Hematopoietic multipotent progenitor cell treated with erythropoietin and hydrocortisone succinate and interleukin-3 and kit ligand, for 8 days (in vitro differentiated cells): ENCODE measurements at places on chromosomes 2 and 18.

DNA sequence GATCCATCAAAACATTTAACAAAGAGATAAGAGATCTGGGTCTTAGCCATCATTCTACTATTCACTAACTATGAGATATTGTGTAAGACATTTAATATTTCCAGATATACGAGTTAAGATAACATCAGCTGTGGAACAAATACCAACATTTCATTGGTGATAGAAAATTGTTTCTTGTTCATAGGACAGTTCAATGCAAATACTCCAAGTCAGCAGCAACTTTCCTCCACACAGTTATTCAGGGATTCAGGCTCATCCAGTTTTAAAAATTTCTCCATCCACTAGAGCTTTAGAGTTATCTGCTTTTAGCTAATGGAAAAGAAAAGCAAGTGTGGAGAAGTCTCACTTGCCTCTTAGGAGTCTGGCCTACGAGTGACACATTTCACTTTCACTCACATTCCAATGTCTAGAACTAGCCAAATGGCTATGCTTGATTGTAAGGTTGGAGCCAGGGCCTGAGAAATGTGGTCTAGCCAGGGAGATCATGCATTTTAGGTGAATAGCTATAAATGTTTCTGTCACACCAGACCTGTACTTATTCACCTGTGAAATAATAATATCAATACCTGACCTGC is 119.3 kb upstream of the MAPRE2 start:
- DNase-seq, result no peak

GRCh38 chr18:6785001-6785400 is 55.5 kb downstream of the ARHGAP28 start:
- DNase-seq, result no peak

DNA sequence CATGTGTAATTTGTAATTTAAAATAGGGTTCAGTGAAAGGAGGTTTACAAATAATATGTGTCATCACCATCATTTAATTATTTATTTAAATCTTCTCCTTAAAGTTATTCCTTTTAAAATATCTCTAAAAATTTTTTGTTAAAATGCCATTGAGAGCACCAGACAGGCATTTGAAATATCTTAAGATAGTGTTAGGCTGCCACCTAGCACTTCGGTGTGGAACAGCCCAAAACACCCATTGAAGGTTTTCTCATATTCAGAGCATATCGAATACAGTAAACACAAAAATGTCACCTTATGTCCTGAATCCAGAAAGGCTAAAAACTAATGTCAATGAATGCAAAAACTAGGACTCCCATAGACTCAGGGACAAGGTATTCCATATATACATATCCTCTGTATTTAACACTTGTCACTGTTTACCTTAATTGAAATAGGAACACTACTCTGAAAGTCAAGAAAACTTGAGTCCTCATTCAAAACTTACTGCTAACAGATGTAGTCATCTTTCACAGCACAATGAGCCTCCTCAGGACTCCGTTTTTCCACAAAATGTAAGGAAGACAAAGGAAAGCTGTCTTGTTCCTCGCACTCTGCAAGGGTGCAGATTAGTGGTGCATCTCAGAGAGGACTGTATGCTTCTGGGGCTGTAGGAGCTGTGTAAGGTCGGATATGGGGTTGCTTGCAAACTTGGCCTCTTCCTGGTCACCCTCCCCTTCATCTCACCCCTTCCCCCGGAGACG is 329.5 kb downstream of the PAX3 start:
- DNase-seq, result peak; percentile 7

DNA sequence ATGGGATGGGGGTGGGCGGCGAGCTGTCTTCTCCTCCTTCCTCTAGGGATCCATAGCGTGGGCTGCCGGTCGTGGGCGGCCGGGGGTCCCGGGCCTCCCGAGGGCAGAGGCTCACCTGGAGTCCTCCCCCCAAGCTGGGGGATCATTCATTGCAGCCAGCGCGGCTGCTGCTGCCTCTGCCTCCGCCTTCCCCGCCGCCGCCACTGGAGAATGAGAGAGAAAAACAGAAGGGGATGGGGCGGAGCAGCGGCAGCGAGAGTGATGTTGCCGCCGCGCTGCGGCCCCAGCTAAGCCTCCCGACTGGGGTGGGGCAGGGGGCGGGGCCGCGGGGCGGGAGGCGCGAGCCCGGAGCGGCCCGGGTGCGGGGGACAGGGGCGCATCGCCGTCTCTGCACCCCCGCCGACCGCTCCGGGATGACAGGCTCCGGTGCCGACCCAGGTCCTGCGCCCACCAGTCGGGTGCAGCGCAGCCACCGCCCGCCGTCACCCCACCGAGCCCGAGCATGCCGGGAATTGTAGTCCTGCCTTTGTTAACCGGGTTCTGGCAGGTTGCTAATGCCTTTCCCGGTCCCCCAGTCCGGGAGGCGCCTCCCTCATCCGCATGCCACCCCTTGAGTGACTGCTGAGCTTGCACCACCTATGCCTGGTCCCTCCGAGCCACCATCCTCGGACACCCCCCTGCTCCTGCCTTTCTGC is at the start of gene KIF3C:
TSS of gene KIF3C (minus strand) at position 225 of the 695 bp plus-strand sequence. CDS start 580 bp downstream, outside the sequence.
- peak; percentile 56 for DNase-seq

DNA sequence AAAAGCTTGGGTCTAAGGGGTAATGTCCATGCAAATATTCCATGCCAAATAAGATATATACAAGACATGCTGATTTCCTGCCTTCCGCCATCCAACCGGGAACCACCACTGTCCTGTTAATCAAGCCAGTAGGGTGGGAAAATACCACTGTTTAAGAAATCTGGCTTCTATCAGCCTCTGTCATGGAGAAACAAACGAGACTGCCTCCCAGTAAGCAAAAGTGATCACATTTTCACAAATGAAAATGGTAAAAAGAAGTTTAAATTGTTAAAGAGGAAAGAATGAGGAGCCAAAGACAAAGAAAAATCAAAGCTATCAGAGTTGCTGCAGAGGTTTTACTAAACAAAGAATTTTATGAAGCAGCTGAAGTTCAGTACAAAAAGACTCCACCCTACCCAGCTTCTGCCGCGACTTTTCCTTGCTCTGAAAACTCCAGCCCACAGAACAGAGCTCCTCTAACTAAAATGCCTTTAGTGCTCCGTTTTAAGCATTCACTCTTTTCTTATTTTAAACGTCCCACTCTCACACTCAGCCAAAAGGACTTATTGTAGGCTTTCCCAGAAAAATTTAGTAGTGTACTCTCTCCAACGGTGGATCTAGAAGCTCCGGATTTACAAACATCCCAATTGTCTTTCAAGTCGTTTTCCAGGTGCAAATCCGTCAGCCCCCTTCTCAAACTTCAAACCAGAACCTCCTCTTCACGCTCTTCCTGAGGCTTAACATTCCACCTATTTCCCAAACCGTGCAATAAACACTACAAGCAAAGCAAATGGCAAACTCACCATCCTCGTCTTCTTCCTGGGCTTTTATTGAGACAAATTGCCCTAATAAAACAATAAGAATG is 613 bp downstream of the COL5A2 start:
- DNase-seq, result no peak

- DNase-seq, result no peak
Measured at GRCh38 chr2:161427664-161428587, 11.8 kb downstream of the TBR1 start.

DNA sequence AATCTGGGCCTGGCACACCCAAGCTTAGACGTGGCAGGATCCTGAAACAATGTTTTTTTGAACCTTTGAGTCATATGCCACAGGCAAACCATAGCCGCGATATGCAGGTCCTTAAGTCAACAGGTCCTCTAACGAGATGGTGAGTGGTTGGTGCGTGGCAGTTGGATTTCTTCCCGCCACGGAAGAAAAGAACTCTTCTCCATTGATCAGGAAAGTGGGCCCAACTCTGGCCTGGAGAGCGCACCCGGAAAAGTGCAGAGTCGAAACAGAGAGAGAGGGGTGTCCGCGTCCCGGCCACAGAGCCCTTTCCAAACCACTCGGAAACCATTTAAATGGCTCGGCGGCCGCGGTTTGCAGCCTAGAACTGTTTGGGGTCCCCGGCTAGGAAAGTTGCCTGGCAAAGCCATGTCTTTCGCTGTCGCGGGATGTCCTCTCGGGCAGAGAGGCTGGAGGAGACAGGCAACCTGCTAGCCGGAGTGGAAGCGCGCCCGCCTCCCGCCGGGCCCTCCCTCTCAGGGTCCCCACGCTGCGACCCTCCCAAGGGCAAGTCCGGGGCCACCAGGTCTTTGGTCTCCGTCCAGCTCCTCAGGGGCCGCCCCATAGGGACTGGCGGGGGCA is 777 bp downstream of the GALNT3 start:
- no peak for DNase-seq

- DNase-seq, result no peak
Measured at GRCh38 chr2:41668529-41668928, 379.3 kb upstream of the PKDCC start.

DNA sequence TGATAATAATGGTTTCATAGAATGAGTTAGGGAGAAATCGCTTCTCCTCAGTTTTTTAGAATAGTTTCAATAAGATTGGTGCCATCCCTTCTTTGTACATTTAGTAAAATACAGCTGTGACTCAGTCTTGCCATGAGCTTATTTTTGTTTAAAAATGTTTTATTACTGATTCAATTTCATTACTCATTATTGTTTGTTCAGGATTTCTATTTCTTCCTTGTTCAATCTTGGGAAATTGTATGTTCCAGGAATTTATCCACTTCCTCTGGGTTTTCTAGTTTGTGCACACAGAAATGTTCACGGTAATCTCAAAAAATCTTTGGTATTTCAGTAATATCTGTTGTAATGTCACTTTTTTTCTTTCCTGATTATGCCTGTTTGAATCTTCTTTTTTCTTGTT is 371.5 kb upstream of the SETBP1 start:
- DNase-seq, result no peak

DNA sequence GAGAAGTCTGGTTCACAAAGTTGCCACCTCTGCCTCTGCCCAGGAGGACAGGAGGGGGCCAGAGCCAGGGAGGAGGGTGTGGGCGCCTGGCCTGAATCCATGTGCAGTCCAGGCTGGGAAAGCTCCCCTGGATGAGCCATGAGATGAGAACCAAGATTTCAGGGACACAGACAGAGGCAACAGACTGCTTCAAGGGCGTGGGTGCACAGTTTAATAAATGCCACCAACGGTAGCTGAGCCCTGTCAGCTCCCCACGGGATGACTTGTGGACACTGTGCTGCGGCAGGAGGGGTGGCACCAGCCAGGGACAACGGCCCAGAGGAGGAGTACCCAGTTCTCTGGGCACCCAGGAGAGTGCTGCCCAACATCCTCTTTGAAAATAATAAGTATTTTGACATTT is 15.2 kb downstream of the CAPG start:
- DNase-seq, result no peak

GRCh38 chr2:86621280-86621943 is 2.3 kb downstream of the RNF103 start:
- DNase-seq, result peak; percentile 43

DNA sequence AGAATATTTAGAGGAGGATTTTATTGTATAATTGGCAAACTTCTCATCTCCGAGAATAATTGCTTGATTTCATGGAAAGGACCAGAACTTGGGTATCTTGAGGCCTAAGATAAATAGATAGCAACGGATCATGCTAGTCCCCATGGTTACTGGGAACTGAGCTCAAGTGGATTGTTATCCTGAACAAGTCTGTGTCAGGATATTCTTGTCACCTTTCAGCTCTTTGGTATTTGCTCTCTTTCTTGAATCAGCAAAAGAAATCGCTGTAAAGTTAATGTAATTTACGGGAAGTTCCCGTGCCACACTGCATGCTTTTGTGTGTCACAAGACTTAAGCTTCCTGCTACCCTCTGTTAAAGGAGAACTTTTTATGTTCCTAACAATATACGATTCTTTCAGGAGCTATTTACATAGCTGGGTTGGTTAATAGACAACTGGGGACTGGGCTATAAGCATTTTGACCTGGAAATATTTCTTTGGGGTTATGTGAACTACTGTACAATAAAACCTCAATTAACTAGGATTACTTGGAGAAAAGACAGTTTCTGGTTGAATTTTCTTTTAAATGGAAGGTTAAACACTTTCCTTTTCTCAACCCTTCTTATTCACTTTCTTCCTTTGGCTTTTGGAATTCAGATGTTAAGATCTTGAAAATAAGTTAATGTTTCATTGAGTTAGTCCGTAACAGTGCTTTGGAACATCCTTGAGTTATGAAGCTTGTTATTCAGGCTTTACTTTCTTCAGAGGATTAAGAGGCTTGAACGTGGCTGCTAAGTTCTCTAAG is 151.2 kb downstream of the FMNL2 start:
- DNase-seq, result peak; percentile 58

- DNase-seq, result no peak
Measured at GRCh38 chr2:216596236-216596979, 36.8 kb upstream of the IGFBP2 start.

DNA sequence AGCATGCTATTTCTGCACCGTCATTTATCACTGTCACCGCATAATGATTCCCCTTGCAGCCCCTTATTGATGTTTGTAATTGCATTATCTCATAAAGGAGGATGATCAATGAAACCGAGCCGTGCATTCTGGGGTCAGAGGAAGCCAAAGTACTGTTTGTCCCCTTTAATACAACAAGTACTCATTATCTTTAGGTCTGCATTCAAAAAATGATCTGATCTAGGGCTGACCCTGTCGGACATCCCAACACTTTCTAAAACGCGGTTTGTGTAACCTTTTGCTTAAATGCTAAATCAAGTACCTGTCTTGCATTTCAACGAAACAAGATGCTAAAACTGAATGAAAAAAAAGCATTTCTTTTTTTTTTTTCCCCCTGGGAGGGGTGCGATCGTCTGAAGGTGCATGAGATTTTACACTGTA is 143.8 kb downstream of the MEIS1 start:
- DNase-seq, result no peak

GRCh38 chr2:229033816-229034215 is 237.3 kb downstream of the PID1 start:
- DNase-seq, result no peak

DNA sequence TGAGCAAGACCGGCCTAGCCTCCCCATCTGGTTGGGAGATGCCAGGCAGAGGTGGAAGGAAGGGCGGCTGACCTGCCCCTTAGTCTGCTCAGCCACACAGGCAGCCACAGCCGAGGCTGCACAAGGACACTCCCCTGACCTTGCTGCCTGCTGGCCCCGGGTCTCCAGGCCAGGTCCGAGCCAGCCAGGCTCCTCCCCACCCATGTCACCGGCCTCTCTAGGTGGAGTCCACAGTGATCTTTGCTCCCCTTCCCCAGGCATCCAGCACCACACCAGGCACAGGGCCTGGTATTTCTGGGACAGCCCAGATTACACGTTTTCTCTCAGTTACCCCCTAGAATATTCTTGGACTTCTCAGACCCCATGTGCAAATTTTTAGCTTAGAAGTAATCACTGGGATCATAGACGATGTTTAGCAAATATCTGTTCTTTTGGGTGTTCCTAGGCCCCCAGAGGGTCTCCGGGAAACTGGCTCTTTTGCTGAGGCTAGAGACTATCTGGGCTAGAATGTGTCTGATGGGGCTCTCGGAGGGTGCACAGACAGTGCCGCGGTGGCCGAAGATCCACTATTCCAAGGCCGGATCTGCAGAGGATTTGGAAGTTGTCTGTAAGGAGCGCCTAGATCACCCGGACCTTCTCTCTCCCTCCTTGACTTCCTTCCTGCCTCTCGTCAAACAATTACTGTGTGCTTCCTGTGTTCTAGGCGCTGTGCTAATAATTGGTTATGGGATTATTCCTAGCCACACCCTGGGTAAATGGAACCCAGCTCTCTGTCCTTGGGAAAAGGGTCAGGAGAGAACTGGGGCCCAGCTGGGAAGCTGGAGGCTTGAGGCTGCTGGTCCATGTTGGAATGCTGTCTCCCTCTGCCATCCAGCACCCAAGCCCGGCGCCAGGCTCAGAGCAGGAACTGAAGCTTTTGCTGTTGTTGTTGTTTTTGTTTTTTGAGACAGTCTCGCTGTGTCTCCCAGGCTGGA is 46.9 kb downstream of the ODC1 start:
- no peak for DNase-seq

- DNase-seq, result no peak
Measured at GRCh38 chr18:59220164-59220783, 316 bp downstream of the GRP start.
